ENCODE measurements at places on chromosomes 2 and 18.

DNA sequence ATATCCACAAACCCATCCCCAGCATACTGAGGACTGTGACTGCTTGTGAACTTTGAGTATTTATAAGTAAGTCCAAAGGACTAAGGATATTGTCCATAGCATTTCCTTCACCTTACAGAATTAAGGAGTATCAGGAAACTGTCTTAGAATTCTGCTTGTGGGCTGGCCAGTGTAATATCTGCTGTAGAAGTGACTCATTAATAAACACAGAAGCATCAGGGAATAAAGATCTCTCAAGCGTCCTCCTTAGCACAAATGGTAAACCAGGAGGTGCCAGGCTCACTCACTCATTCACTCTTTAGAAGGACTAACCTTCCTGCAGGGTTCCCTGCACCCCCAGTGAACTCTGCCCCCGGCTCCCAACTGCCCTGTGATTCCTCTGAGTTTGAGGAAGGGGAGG is 31.0 kb downstream of the CCDC68 start:
- peak; percentile 58 for DNase-seq

GRCh38 chr2:40957508-40957907 is 505.6 kb upstream of the SLC8A1 start:
- peak; percentile 2 for DNase-seq

GRCh38 chr2:65630643-65631042 is 198.2 kb upstream of the SPRED2 start:
- peak; percentile 99 for DNase-seq

- DNase-seq = peak; percentile 46
These were observed 111.3 kb downstream of the EML6 start for GRCh38 chr2:54834721-54835120.

- DNase-seq = peak; percentile 12
These were observed 567 bp downstream of the VWA3B start for GRCh38 chr2:98087447-98088020.

DNA sequence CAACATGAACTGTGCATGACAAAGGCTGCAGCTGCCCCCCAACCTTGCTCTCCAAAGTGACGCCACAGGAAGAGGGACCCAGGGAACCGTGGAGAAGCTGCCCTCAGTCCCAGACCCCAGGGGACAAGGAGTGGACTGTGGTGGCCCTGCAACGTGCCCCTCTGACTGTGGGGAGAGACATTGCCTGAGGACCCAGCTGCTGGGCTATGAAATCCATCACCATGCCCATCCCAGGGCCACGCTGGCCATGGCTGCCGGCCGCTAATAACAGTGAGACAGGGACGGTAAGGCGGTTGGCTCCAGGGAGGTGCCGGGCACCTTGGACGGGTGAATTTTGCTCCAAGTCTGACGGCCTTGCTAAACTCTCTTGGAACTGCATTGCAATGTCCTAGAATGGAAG is 211.3 kb upstream of the HDAC4 start:
- no peak for DNase-seq

GRCh38 chr18:74689251-74689650 is 91.6 kb downstream of the ZNF407 start:
- DNase-seq = no peak

DNA sequence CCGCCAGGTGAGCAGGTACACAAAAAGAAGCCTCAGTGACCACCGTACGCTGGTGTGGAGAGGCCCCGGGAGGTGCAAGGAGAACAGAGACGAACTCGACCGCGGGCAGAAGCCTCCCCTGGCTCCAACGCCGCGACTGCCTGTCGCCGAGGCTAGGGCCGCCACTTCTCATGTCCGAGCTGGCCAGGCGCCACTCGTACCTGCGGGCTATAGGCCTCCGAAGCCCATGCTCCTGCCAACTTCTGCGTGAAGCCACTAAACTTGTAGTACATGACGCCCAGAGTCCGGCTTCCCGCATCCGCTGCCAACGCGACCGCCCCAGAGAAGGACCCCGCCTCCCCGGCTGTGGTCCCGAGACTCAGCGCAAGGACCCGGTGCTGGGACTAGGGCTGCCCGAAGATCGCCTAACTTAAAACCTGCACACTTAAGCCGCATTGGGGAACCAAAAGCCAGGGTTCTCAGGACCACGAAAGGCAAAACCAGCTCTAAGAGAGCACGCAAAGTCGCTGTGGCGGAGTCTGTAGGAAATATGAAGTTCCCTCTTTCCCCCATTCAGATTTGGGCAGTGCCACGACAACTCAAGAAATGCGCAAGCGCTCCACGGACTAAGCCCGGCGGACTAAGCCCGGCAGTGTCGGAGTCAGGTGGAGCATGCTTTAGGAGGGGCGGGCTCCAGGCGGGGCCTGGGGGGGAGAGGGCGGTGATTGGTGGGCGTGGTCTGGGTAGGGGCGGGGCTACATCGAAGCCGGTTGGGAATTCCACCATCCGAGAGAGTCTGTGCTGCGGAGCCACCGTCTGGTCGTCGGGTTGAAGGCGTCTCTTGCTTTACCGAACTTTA is at the start of gene COX7A2L:
TSS of gene COX7A2L (minus strand) at position 328 of the 838 bp plus-strand sequence. CDS start at position 272, 56 bp downstream.
- DNase-seq = peak; percentile 95

DNA sequence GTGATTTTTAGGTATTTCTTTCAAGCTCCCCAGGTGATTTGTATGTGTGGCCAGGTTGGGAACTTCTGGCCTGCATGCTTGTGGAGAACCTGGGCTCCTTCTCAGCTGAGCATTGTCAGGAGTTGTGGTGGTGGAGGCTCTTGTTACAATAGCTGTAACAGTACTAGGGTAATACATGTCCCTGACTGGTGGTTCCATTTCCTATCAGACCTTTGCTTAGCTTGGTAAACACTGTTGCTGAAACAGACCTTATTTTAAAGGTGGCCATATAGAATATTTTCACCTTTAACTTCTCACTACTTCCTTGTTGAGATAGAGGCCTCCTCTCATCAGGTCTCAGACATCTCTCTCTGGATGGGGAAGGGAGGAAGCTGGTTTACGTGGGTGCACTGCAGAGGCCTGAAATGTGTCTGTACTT is 79.2 kb downstream of the SETBP1 start:
- DNase-seq = no peak

GRCh38 chr2:205012961-205013360 is 467.7 kb downstream of the PARD3B start:
- DNase-seq = no peak

- DNase-seq = peak; percentile 23
These were observed 210.6 kb downstream of the IKZF2 start for GRCh38 chr2:212940816-212941215.

GRCh38 chr2:97900806-97901205 is 94.9 kb downstream of the TMEM131 start:
- DNase-seq = peak; percentile 80

DNA sequence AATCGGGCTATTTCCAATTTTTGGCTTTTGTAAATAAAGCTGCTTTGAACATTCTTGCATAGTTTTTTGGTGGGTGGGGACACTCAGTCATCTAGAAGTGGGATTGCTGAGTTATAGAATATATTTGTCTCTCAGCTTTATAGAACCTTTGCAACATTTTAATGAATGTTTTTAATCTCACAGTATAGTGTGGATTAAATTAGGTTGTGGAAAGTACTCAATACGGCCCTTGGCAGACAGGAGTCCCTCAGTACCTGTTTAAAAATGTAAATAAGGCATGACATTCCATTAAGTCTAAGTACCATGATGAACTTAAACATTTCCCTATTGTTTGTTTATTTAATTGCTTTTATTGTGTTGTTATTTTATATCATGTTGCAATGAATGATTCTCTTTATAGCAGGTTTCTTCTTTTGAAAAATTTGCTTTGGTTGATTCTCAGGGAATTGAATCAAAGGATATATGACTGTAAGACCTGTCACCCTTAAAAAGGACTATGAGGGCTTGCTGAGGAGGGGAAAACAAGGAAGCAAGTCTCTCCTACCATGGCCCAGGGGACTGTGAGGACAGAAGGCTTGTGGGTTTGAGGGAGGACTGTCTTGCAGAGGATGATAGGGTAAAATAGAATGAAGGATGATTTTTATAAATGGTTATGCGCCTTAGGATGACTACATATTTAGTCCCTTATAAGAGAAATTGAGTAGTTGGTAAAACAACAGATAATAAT is 165.1 kb downstream of the RPIA start:
- DNase-seq = no peak

- DNase-seq = no peak
These were observed 8.8 kb downstream of the TRIB2 start for GRCh38 chr2:12725233-12726187.

- no peak for DNase-seq
These were observed 92.1 kb downstream of the PTGR3 start for GRCh38 chr18:75116809-75117208.

DNA sequence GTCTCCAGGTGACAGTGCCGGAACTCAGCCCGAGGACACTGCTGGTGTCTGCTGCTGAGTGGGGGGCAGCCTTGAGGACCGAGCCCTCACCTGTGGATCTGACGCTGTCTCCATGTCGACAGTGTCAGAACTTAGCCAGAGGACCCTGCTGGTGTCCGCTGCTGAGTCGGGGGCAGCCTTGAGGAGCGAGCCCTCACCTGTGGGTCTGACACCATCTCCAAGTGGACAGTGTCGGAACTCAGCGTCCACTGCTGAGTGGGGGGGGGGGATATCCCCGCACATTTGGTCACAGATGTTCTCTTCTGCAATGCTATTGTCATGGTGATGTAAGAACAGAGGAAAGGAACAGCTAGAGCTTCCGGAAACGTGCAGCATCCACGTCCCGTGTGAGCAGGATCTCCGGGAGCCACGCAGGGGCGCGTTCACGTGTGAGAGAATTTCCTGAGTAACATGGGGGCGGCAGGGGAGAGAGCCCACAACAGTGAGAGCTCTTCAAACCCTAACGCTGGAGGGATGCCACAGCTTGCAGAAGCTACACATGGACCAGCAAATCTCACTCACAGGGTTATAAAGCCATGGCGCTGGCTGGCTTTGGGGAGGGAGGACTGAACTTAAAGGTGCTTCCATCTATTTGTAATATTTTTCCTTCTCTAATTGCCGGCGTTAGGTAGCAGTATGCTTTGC is 250.7 kb upstream of the SALL3 start:
- no peak for DNase-seq

GRCh38 chr2:217968023-217968422 is 34.8 kb downstream of the TNS1 start:
- DNase-seq = no peak

- DNase-seq = peak; percentile 64
These were observed 81.9 kb upstream of the MBOAT2 start for GRCh38 chr2:9085353-9085752.

DNA sequence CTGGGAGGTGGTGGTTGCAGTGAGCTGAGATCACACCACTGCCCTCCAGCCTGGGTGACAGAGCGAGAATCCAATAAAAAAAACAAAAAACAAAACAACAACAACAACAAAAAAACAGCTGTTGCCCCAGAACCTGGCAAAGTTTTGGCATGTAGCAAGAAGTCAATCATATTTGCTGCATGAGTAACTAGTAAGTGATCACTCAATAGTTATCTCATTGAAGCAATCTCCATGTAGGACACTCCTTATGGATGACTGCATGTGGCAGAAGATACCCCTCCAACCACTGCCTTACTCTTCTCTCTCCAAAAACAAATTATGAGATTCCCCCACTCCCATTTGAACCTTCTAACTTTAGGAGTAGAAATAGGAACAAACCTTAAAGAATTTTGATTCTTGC is 113.7 kb downstream of the TTC27 start:
- DNase-seq = peak; percentile 36

DNA sequence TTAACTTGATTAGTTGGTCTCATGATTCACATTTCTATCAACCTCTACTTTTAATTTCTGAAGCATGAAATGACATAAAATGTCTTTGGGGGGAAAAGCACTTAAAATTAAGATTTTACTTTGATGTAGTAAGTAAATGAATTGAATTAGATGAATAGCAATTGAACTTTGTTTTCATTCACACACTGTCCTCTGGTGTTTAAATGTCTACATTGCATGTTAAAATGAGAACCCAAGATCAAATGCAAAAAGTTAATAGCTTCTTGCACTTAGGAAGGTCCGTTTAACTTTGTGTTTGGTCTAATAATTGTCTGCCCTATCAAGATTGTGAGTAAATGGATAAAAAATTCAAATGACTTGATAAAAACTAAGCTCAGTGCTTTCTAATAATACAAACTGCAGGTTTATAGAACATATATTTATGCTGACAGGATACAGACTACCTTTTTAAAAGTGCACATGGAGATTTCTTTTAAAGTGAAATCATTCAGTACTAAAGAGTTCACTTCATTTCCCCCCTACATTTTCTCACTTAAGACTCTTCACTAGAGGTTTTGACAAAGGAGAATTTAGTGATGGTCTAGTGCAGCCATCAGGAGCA is 156.2 kb upstream of the NABP1 start:
- peak; percentile 37 for DNase-seq

DNA sequence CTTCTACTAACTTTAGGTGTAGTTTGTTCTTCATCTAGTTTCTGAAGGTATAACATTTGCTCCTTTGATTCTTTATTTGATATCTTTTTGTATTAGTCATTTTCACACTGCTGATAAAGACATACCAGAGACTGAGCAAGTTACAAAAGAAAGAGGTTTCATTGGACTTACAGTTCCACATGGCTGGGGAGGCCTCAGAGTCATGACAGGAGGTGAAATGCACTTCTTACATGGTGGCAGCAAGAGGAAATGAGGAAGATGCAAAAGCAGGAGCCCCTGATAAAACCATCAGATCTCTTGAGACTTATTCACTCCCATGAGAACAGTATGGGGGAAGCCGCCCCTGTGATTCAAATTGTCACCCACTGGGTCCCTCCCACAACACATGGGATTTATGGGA is 544.4 kb upstream of the DSEL start:
- peak; percentile 24 for DNase-seq

DNA sequence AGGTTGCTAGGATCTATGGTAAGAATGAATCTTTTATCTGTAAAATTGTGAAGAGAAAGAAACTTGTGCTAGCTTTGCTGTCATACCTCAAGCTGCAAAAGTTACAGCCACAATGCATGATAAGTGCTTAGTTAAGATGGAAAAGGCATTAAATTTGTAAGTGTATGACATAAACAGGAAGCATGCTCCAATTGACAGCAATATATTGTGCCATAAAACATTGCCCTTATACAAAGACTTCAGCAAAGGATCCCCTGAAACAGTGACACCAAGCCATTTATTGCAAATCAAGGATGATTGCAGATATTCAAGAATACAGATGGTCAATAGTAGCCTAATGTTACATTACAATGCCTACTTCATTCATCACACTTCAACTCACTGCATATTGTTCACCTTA is 283.1 kb downstream of the CPS1 start:
- DNase-seq = no peak

DNA sequence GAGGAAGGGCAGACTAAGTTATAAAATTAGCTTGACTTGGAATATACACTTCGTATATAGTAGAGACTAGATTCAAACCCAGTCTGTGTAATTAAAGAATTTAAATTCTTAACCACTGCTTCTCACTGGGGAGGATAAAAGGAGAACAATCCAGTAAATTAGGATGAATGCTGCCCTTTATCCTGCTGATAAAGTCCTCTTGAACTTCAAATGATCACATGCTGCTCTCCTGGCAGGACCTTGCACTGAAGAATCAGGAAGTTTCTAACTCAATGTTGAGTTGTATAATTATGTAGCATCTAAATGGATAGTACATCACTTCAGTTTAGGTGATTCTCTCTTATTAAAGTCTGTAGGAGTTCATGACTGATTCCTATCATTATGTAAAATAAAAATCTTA is 1179.7 kb downstream of the DSC3 start:
- no peak for DNase-seq

- peak; percentile 31 for DNase-seq
These were observed 34.8 kb downstream of the C1D start for GRCh38 chr2:68027959-68028358.

GRCh38 chr2:125711075-125711474 is 944.9 kb upstream of the GYPC start:
- no peak for DNase-seq

Data from amniotic epithelial cell (primary cell).